ENCODE measurements at places on chromosomes 11 and 22. TPM values are rescaled to one million over a fixed set of nuclear protein-coding genes. Genes with fewer than 3 reads are reported as not detected.

GRCh38 chr11:117002639-117003299 lies 95.5 kb downstream of the SIK3 start:
- no peak for DNase-seq

- DNase-seq: no peak
Measured at GRCh38 chr11:4065086-4065485, 29.5 kb upstream of the RRM1 start.

DNA sequence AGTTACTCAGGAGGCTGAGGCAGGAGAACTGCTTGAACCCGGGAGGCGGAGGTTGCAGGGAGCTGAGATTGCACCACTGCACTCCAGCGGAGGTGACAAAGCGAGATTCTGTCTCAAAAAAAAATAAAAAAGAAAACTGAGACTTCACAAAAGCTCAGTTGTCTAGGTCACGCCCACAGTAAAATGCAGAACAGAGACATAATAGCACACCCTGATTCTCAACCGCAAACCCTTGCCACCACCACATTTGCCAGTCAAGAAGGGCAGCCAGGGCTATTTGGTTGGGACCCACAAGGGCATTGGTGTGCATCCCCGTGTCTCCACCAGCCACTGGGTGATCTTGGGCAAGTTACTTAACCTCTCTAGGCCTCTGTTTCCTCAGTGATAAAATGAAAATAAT lies 25.4 kb downstream of the CREB3L1 start:
- no peak for DNase-seq

- DNase-seq: no peak
Measured at GRCh38 chr22:18997306-18997924, 61.3 kb upstream of the PRODH start.

Gene OR6M1
- not detected for polyA plus RNA-seq

Data from BJ (cell line).